EL (cell line): ENCODE measurements at places on chromosomes 11 and 22.

- no peak for DNase-seq
Measured at GRCh38 chr22:35489239-35489638, 51.4 kb upstream of the RASD2 start.

DNA sequence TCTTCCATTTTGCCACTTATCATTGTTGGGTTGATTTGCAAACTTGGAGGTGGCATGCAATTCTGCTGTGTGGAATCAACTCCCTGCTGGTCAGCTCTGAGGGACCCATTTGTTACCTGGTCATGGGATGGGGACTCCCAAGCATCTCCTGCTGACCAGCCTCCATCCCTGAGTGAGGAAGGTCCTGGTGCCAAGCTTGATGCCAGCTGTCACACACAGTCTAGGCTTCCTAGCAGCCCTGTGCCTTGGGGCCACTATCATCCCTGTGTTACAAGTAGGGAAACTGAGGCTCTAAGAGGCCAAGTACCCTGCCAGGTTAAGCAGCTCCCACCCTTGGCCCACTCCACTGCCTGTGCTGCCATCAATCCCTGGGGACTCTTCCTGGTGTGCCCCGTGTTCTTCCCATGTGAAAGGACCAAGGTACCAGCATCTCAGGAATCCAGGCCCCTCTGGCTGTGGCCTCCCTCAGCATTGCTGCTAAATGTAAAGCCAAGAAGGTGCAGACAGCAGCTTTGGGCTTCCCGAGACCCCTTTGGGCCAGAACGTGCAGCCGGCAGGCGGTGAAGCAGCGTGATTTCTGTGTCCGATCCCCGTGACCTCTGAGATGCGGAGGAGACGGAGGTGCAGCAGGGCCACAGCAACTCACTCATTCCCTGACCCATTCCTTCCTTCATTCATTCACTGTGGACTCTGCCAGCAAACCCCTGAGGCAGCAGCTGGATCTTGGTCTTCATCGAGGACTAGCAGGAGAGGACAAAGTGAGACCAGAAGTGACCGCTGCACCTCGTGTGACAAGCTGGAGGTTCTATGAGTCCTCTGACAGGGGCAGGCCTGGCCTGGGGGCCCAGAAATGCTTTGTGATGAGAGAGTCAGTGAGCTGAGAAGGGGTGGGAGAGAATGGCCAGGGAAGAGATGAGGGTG, 49.7 kb downstream of the MYEOV start:
- DNase-seq, result no peak

- DNase-seq, result no peak
Measured at GRCh38 chr11:95692526-95693260, 96.9 kb downstream of the FAM76B start.

GRCh38 chr11:76678321-76678720, 7.8 kb upstream of the LRRC32 start:
- DNase-seq, result no peak

GRCh38 chr11:19766206-19766605, 53.6 kb downstream of the NAV2 start:
- DNase-seq, result peak; percentile 22
